ENCODE measurements at places on chromosomes 5 and 9.

GRCh38 chr5:140329739-140330481 lies 16.5 kb downstream of the HBEGF start:
- DNase-seq: no peak

DNA sequence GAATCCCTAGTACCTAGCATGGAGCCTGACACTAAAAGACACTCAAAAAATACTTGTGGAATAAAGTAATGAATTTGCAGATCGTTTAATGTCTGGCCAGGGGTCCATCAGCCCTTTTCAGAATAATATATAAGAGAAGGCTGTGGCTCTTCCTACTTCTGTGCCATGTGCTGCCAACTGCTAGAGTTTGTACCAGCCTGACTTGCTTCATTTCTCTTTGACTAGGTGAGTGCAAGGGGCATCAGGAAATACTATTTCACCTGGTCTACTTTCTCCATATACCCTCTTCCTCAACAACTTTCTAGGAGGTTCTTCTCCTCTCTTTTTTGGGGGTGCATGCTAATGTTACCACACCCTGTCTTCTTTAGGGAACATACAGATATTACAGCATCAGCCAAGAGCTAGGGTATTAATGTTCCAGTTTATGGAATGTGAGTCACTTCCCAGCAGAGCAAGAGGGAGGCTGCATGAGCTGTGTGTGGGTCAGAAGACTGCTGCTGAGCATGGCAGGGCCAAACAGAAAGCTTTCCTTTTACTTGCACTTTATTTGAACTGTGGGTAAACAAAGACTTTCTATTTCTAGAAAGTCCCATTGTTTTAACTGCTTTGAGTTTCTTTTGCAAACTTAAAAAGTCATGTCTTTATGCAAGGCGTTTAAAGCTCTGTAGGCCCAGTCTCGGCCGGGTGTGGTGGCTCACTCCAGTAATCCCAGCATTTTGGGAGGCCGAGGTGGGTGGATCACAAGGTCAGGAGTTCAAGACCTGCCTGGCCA lies 158.9 kb downstream of the ADAMTSL1 start:
- DNase-seq: no peak

- DNase-seq: no peak
These were observed 789 bp downstream of the LTC4S start for GRCh38 chr5:179794575-179794974.

DNA sequence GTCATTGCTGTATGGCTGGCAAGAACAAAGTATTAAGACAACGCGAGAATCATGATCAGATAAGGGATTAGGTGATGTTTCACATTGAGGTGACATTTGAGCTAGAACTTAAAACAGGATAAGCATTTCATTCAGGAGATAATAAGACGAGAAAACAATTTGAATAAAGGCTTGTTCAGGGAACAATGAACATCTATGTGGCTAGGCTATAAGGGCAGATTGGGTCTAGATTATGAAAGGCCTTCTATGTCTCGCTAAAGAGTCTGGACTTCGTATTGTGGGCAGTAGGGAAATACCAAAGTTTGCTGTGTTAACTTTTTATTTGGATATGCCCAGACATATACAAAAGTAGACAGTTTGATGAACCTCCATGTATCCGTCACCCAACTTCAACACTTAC lies 6.9 kb downstream of the MRPL22 start:
- DNase-seq: no peak

- peak; percentile 23 for DNase-seq
These were observed 232.3 kb upstream of the TBCA start for GRCh38 chr5:78008356-78008967.

Measured in NCI-H1105 (cell line).